ENCODE measurements at places on chromosomes 11 and 22.

DNA sequence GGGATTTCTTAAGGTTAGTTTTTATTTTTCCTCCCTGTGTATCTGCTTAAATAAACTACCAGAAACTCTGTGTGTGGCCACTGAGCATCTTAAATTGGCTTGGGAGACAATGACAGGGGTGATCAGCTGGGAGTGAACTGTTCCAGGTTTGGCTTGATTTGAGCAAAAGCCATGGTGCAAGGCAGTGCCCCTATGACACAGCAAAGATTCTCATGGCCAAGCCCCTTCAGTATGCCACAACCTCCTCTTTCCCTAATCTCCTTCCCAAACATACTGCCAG, 370.5 kb downstream of the SOX6 start:
- no peak for DNase-seq

GRCh38 chr22:22938672-22939587, 51.3 kb downstream of the IGLL5 start:
- no peak for DNase-seq

DNA sequence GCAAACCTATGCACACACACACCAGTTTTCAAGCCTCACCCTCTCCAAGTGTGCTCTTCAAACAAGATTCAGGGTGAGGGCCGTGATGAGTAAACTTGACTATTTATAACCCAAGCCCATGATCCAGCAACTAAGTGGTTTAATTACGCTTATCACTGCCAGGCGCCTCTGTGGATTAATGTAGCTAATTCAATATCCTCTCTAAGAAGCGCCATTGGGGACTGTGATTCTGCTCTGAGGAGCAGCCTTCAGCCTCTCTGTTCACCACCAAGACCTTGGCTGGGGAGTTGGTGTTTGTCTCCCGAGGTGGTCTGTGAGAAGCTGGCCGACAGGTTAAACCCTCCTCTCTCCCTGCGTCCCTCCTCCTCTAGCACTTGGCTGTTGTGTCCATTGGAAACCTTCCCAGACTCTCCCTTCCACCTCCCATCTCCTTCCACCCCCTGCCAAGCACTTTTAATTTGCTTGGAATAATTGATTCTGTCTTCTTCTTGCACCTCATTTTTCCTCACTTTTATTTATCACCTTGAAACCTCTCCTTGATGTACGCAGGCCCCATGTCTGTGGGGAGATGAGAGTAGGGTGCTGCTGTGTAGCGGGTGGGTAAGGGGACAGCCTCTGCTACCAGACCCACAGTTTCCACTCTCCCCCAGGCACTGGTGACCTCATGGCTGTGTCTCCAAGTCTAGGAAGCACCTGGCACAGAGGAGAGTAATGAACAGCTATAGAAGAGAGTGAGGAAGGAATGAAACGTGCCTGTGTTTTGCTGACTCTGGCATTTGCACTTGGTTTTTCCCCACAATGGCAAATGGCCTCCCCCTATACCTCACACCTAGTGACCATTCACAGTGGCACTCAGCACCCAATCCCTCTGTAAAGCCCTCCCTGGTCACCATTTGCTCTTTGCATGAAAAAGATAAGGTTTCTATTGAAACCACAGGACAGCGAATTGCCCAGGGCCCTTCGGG, 236.6 kb downstream of the GRIK4 start:
- no peak for DNase-seq

DNA sequence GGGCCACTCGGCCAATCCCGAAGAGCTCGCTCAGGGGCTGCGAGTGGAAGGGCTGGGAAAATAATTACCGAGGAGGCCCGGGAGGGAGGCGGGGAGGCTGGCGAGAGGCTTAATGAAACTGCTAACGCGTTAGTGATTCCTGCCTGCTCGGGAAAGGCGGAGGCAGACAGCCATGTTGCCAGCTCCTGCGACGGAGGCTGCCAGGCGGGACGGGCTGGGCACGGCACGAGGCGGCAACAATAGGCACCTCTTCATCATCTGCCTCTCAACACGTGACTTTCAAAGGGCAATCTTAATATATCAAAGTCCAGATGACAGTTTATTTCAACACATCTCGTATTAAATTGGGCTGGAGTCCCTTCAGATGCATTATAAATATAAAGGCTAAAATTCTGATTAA, 68.0 kb upstream of the TCF20 start:
- DNase-seq = no peak

DNA sequence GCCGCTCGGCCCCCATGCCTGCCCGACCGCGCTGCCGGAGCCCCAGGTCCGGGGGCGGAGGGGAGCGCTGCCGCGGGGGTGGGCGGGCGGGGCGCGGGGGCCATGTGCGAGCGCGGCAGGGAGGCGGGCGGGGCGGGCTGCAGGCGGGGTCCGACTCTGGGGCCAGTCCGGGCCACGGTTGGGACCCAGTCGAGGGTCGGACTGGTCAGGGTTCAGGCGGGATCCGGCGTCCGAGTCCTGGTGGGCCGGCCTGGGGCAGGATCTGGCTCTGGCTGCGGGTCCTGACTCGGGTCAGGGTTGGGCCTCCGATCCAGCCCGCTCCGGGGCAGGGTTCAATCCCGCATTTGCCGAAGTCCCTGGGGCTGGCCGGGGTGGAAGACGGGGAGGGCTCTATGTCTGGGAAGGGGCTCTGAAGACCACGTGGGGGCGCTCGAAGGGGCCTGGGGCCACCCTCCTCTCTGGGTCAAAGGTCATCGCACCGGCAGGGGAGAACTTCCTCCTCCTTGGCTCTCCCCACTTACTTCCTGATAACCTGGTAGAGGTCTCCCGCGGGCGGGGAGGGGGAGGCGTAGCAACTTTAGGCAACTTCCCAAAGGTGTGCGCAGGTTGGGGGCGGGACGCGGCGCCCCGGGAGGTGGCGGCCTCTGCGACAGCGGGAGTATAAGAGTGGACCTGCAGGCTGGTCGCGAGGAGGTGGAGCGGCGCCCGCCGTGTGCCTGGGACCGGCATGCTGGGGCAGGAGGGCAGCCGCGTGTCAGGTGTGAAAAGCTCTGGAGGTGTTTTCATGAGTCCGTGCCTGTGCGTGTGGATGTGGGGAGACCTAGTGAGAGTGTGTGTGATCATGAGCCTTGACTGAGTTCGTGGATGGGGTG, 603 bp downstream of the ESRRA start:
- DNase-seq = peak; percentile 72

- DNase-seq = no peak
Measured at GRCh38 chr11:75583718-75584658, 21.9 kb downstream of the SERPINH1 start.

DNA sequence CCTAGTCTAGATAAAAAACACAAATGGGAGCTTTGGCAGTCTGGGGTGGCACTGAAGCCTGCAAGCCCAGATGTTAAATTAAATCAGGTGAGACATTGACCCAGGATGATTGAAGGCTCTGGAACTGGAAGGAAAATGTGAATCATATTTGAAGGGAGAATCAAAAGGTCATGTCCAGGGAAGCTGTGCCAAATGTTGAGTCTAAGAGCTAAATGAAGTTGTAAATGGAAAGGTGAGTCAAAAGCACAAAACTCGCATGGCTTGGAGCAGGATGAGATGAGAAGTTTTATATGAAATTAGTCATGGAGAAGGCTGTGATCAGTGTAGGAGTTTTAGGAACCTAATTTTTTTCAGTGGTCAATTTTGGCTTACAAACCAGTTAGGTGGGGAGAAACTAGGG, 301.1 kb downstream of the BLID start:
- DNase-seq = peak; percentile 66

GRCh38 chr11:47539681-47540039, 13.3 kb downstream of the CELF1 start:
- no peak for DNase-seq

- no peak for DNase-seq
Measured at GRCh38 chr11:11387622-11388305, 34.7 kb upstream of the CSNK2A3 start.

DNA sequence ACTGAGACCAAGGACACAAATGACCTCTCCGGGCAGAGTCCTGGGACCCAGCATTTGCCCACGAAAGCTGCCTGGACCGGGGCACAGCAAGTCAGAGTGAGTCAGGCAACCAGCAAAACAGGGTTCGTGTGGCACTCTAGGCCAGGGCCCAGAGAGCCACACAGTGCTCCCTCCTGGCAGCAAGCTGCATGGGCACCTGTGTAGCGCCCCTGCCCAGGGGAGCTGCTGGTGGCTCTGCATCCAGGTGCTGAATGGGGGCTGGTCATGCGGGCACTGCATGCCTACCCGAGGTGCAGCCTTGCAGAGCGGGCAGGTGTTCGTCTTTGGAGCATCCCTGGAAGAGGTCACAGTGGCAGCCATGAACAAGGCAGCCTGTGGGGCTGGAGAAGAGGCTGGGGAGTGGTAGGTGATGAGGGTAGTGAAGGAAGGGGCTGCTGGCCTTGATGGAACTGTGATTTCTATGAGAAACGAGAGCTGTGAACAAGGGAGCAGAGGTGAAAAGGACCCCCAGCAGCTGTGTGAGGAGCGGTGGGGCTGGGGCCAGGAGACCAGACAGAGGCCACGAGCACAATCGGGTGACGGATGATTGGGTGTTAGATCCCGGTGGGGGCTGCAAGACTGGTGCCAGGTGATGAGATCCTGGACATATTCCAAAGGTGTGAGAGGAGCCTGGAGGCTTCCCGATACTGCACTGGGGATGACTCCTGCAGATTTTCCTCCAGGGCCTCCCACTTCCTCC, 63.3 kb downstream of the DGCR2 start:
- no peak for DNase-seq

GRCh38 chr11:104161751-104162450, 2.0 kb downstream of the PDGFD start:
- no peak for DNase-seq

DNA sequence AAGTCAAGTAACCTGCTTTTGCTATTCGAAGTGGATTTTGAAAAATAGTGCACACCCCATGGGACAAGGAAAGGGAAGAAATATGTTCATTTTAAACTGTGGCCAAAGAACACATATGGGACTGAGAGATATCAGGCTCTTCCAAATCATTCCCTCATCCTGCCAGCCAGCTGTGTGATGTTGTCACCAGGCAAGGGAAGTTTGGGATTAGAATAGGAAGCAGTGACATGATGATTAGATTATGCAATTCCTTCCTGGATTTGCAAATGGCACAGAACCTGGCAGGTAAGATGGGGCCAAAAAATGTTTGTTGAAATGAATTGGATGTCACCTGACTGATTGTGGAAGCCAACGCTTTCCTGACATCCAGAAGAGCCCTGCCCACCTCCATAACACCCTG, 4.9 kb upstream of the SCN3B start:
- no peak for DNase-seq

- no peak for DNase-seq
Measured at GRCh38 chr11:130761560-130762220, 154.6 kb downstream of the SNX19 start.

DNA sequence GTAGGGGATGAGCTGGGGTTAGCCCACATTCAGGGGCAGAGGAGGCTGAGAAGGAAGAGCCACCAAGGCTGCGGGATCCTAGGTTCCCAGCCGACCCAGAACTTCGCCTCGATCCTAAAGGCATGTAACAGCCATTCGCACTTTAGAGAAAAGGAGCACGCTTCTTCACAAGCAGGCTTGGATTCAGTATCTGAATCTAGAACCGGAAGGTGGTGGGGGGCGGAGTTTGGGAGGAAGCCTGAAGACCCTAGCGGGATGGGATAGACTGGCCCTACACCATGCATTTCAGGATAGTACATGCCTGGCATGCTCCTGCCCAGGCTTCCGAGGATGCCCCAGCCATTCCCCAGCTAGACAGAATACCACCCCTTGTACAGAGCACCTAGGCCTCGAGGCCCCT, 4.4 kb downstream of the SCARF2 start:
- DNase-seq = no peak

GRCh38 chr11:93131709-93132108, 66.1 kb downstream of the SLC36A4 start:
- DNase-seq = no peak

- no peak for DNase-seq
Measured at GRCh38 chr11:33320016-33320813, 63.0 kb downstream of the HIPK3 start.

- DNase-seq = no peak
Measured at GRCh38 chr11:73274722-73275380, 2.7 kb downstream of the P2RY6 start.

DNA sequence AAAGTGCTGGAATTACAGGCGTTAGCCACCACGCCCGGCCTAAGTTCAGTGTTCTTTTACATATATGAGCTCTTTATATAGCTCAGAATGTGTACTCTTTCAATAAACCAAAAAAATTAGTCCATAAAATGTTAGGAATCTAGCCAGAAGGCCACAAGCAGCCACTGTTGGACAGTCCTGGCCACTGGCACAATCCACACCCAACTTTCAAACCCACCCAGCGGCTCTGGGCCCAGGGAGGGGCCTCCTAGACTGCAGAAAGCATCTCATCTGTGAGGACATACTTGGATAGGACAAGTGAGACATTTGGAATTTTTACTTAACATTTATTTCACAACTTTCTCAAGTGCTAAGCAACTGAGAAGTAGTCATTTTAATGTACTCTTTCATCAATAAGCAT, 6.4 kb downstream of the PACSIN2 start:
- no peak for DNase-seq

DNA sequence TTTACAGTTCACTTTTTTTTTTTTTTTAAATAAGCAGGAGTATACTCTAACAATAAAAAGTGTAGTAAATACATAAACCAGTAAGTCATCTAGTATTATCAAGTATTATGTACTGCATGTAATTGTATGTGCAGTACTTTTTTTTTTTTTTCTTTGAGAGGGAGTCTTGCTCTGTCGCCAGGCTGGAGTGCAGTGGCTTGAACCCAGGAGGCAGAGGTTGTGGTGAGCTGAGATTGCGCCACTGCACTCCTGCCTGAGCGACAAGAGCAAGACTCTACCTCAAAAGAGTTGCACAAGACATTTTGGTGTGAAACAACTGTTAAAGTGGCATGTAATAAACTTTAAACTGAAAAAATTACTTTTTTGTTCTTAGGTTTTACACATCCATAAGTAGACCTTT, 16.7 kb downstream of the BCL2L13 start:
- DNase-seq = no peak

DNA sequence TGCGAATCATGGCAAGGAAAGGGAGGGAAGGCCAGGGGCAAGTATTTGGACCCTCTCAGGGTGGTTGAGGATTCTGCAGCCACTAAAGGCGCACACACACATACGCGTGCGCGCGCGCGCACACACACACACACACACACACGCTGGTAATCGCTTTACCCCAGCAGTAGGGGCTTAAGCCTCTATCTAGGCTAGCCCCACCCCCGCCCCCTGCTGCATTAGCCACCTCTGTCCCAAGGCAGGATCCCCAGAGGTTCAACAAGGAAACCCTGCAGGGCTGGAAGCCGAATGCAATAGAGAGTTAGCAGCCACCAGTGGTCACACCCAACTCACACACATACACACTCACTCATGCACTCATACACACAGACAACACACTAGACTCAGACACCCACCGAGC, 28.6 kb upstream of the ELFN2 start:
- DNase-seq = no peak

DNA sequence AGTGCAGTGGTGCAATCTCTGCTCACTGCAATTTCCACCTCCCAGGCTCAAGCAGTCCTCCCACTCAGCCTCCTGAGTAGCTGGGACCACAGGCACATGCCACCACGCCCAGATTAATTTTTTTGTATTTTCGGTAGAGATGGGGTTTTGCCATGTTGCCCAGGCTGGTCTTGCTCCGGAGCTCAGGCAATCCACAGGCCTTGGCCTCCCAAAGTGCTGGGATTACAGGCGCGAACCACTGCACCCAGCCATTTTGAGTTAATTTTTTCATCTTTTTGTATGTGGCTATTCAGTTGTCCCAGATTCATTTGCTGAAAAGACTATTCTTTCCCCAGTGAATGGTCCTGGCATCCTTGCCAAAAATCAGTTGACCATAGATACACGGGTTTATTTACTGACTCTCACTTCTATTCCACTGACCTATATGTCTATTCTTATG, 63.6 kb downstream of the MAPK1 start:
- DNase-seq = no peak

GRCh38 chr22:32389685-32390084, 22.4 kb downstream of the RTCB start:
- DNase-seq = peak; percentile 9

- no peak for DNase-seq
Measured at GRCh38 chr11:77093987-77094840, 8.4 kb upstream of the OMP start.

Measured in HT1080 (cell line).